ENCODE measurements at places on chromosomes 7 and 10.

- DNase-seq: no peak
These were observed 137.2 kb upstream of the PCBD1 start for GRCh38 chr10:71025535-71025934.

GRCh38 chr10:27527666-27528295, 23.7 kb downstream of the RAB18 start:
- DNase-seq: no peak

GRCh38 chr7:27193335-27194001, 6.4 kb downstream of the HOXA13 start:
- no peak for DNase-seq

- no peak for DNase-seq
These were observed 145.9 kb upstream of the EGR2 start for GRCh38 chr10:62961951-62962523.

GRCh38 chr7:152313831-152314604, 121.8 kb downstream of the KMT2C start:
- no peak for DNase-seq

DNA sequence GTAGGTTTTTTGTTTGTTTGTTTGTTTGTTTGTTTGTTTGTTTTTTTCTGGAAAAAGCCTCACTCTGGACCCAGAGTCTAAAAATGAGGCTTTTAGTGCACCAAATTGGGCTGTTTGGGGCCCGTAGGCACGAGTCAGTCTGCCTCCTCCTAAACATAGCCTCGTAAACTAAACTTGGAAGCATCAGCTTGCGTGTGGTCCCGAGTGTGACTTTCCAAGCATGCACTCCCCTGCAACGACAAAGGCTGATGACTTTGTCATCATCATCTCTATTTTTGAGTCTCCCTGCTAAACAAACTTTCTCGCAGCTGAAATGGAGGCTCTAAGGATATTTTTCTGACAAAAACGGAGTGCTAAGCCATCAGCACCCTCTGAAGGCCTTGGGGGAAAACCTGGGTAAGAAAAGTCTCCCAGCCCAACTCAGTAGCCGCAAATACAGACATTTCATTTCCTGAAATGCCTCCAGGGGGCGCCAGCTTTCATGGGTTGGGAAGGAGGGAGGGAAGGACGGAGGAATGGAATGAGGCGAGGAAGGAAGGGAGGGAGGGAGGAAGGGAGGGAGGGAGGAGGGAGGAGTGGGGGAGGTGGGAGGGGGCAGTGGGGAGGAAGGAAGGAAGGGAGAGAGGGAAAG, 245.9 kb downstream of the KCNMA1 start:
- DNase-seq: no peak

Data from stimulated activated naive CD4-positive, alpha-beta T cell treated with Interleukin-2 at 50 U/mL for 16 hours (primary cell).